ENCODE measurements at places on chromosomes 6 and 20. TPM values are rescaled to one million over a fixed set of nuclear protein-coding genes. Genes with fewer than 3 reads are reported as not detected.

The OR2B6 gene
- total RNA-seq: not detected

- DNase-seq: peak; percentile 44
These were observed 8.7 kb downstream of the ZNF335 start for GRCh38 chr20:45963059-45964005.

The DNMT3B gene
- 1.4 TPM for total RNA-seq

GRCh38 chr6:127954082-127954481 is 53.2 kb upstream of the THEMIS start:
- DNase-seq: no peak

The HSPA12B gene
- 10.2 TPM for total RNA-seq

GRCh38 chr20:58571356-58571692 is 56.1 kb upstream of the APCDD1L start:
- DNase-seq: no peak

The SLC16A10 gene
- total RNA-seq: under 0.01 TPM

Measured in dermis microvascular lymphatic vessel endothelial cell (primary cell).